ENCODE measurements at places on chromosomes 5 and 9.

DNA sequence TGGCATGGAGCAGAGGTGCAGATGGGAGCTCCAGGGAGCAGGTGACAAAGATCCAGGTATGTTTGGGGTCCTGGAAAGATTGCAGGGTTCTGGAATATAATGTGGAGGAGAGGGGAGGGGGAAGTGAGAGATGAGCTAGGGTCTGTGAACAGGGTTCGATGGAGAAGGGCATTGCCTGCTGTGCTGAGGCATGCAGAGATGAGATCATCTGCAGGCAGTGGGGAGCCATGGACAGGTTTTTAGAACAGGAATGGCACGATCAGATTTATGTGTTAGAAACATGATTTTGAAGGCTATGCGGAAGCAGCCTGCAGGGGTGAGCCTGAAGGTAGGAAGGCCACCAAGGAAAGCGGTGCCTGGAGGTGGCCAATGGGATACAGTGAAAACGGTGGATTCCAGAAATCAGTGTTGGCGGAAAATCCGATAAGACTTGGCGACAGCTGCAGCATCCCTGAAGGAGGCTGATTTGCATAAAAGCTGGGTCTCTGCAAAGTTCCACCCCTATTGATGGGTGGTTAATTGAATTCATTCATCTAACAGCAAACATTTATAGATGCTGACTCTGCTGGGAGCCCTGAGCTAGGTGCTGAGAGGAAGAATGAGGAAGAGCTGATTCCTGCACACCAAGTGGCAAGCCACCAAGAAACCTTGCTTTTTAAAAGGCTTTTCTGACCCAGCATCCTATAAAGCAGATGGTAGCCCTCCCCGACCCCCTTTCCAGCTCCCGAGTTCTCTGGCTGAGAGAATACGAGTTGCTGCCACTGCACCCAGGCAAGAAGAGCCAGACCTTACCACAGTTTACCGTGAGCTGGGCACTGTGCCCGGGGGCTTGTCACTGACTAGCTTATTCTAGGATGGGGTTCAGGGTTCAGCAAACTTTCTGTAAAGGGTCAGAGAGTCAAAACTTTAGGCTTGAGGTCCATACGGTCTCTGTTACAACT is 139.2 kb upstream of the SMIM23 start:
- no peak for DNase-seq

DNA sequence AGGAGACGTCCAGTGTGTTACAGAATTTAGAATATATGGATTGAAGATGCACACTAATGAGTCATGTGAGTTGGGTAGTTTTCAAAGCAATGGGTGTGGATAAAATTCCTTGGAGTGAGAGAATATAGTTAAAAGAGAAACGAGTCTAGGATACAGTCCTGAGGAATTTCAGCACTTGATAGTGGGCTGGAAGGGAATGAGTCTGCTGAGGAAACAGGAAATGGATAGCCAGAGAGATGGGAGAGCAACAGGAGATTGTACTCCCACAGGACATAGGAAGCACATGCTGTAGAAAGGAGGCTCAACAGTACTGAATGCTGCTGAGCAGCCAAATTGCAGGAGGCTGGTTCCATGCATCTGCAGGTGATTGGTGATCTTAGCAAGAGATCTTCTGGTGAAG is 68.1 kb downstream of the FBN2 start:
- DNase-seq: no peak

GRCh38 chr9:126461608-126462007 is 135.0 kb downstream of the MVB12B start:
- no peak for DNase-seq

GRCh38 chr5:103356350-103357091 is 98.0 kb downstream of the MACIR start:
- DNase-seq: no peak

DNA sequence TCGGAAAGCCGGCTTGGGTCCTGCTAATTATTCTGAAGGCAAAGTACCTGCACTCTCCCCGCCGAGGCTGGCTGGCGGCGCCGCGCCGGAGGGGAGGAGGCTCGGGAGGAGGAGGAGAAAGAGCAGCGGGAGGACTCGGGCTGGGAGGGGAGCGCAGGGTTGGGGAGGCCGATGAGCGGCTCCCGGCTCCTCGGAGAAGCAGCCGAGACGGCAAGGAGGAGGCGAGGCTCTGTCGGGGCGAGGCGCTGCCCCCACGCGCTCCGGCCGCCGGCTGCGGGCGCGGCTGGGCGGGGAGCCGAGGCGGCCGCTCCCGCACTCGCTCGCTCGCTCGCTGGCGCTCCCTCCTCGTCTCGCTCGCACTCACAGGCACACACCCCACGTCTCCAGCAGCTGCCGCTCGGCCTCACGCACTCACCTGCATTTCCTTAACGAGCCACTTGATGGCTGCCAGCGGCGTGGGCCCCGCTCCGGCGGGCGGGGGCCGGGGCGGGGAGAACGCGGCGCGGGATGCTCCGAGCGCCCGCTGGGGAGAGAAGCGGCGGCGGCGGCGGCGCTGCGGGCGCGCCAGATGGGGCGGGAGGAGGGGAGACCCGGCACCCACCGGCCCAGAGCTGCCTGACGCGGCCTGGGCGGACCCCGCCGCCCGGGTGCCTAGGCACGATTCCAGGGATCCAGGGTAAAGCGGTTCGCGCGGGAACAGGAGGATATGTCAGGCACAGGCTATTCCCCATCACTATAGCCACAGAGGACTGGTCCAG is at the start of gene PTPRD:
TSS of gene PTPRD (minus strand) at position 362 of the 758 bp plus-strand sequence.
- DNase-seq: no peak

DNA sequence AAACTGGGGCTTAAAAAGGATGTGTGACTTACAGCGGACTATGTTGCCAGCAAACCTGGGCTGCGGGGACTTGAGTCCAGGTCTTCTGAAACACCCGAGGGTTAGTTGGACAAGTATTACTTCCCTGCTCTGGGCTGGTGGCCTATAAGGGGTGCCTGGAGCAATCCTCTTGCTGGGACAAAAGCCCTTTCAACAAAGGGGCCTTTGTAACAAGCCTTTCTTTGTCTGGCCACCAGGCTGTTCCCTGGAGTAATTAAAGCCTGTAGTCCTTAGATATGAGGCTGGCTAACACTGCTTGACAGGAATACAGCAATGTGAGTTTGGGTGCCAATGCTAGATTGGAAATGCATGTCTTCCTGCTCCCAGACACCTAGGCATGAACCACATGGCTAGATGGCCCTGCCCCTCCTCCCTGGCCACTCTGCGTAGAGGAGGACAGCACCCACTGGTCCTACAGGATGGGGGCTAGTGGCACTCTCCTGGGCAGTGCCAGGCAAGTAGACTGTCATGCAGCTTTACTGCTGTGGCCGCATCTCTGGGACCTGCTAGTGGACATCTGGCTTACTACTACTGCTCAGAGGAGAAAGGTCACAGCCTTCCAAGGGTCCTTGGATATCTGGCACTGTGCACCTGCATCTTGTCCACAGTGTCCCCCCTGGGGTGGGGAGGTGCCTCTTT is 343.1 kb downstream of the ZSWIM6 start:
- DNase-seq: no peak

DNA sequence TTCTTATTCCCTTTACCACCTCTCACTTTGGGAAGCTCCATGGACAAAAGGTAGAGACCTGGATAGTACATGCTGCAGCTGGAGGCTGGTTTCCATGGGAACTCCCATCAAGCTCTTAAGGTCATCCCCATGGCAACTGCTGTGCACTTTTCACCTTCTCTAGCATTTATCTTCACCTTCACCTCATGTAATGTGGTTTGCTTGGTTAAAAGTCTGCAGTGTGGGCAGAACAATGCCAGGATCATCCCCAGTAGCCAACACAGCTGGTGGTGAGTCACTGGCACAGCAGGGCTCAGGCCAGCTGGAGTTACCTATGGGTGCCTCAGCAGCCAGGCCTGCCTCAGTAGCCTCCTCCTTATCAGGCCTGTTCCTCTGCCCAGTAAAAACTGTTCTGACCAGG is 210.5 kb downstream of the GRIA1 start:
- no peak for DNase-seq

GRCh38 chr9:20462410-20462809 is 159.9 kb downstream of the MLLT3 start:
- no peak for DNase-seq

DNA sequence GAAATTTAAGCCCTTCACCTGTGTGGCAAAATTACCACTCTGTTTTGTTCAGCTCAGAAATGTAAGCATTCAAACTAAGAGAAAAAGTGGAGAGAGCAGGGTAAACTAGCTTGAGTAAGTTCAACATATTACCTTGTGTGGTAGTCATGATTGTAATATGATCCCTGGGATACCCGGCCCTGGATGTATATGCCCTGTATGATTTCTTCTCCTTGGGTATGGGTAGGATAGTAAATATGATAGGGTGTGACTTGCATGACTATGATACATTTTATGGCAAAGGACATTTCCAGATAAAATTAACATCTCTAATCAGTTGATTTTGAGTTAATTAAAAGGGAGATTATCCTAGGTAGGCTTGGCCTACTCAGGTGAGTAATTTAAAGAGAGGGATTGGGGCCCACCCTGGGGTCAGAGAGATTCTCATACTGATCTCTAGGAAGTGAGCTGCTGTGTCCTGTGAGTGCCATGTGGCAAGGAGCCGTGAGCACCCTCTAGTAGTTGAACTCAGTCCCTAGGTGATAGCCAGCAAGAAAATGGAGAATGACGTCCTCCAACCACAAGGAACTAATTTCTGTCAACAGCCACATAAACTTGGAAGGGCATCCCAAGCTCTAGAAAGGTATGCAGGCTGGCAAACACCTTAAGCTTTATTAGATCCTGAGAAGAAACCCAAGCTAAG is 62.2 kb upstream of the ANXA1 start:
- no peak for DNase-seq

DNA sequence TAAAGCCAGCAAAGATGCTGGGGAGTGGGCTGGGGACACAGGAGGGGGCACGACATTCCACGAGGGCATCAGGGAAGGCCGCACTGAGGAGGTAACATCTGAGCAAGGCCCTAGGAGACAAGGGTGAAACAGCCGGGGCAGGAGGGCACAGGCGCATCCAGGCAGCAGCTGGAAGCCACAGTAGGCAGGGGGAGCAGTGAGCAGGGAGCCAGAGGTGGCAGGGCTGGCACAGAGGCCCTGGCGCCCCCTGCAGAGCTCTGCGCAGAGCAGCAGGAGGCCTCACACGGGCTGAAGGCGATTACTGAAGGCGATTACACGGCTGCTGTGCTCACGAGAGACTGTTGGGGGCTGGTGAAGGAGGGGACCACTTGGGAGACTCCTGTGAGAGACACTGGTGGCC is 15.4 kb downstream of the LMAN2 start:
- DNase-seq: no peak

GRCh38 chr5:360257-361027 is 38.9 kb downstream of the AHRR start:
- DNase-seq: no peak

- no peak for DNase-seq
Measured at GRCh38 chr9:114684036-114684435, 2.0 kb upstream of the TEX48 start.

- DNase-seq: no peak
Measured at GRCh38 chr9:119453490-119453911, 84.3 kb upstream of the BRINP1 start.

GRCh38 chr5:169084775-169085174 is 216.2 kb downstream of the SLIT3 start:
- DNase-seq: no peak

DNA sequence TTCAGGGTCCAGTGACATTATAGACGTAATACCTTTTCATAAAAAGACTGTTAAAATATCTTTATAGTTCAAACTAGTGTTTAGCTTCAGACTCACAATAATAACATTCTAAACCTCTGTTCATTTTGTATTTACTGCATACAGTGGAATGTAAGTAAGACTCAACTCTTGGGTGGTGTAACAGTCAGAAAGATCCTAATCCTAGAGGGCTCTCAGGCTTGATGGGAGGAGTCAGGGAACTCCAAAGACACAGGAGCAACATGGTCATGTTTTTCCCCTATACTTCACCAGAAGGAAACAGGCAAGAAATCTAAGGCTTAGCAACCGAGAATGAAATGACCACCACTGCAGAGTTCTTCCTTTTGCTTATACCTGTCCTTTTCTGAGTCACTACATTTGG is 82.6 kb downstream of the MRPS27 start:
- no peak for DNase-seq

- no peak for DNase-seq
Measured at GRCh38 chr5:153777681-153778581, 260.8 kb downstream of the FAM114A2 start.

- DNase-seq: no peak
Measured at GRCh38 chr9:91814201-91814600, 135.8 kb downstream of the ROR2 start.

DNA sequence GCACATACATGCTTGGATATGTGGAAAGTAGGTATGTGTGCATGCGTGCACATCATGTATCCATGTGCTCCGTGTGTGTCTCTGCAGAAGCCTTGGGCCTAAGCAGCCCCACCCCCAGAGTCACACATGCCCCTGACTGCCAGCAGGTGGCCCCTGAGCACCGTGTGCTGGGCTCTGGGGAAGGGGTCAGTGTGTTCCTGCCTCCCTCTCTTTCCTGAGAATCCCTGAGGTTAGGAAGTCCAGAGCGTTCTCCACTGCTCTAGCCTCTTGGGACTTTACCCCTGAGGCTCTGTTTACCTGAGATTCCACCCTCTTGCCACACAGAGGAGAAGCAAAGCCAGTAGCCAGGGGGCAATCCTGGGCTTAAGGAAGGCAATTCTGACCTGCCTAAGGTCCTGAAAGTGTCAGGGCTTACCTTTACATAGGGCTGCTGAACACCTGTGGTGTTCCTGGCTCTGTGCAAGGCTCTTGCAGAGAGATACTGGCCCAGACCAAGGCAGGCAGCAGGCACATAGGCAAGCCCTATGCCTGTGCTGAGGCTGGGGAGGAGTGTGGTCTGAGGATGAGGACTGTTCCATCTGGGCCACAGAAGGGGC is 207.3 kb downstream of the TMEM38B start:
- no peak for DNase-seq

GRCh38 chr5:100855937-100856430 is 47.1 kb downstream of the ST8SIA4 start:
- no peak for DNase-seq

DNA sequence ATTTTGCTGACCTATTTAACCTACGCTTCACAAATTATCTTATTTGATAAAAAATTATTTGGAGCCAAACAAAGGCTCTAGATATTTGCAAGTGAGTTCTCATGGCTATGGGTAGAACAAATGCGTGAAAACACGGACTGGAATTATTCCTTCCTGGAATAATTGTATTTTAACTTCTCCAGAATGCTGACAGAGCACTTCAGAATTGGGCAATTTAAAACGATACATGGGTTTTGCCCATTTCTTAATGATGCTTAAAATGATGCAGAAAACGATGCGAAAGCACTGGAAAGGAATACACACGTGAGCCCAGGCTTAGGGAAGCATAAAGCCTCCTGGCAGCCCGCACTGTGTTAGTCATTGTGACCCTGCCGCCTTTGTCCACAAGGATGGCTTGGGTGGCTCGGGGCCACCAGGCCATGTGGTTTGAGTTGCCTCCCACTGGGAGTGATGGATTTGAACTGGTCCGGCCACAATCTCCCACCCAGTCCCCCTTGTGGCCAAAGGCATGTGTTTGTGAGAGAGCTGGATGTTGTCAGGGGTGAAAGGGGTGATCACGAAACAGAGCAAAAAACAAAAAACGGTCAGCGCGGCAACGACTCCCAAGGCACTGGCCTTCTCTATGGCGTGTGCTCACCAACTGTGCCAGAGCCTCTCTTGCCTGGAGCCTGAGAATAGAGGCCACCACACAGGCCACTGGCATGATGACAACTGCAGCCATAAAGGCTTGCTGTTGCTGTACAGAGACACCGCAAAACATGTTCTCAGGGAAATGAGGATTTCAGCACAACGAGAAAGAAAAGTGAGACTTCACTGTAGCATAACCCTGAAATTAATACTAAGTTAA is 234.2 kb upstream of the ADAMTS16 start:
- no peak for DNase-seq

- no peak for DNase-seq
Measured at GRCh38 chr5:69213513-69214215, 21.0 kb upstream of the CDK7 start.

GRCh38 chr9:121204611-121205010 is 2.9 kb upstream of the RAB14 start:
- DNase-seq: no peak

All from stimulated activated CD8-positive, alpha-beta memory T cell treated with anti-CD3 and anti-CD28 coated beads, Interleukin-7, amount 100 ng/mL, for 48 hours (primary cell).